ENCODE measurements at places on chromosomes 5 and 9. TPM values are rescaled to one million over a fixed set of nuclear protein-coding genes. Genes with fewer than 3 reads are reported as not detected.
A peak's percentile ranks its signal among the peaks of the same experiment; 100 is the strongest.

Gene FAM221B
- total RNA-seq: not detected

Gene TMEM232
- 1.1 TPM for total RNA-seq

Gene EDIL3
- 7.2 TPM for total RNA-seq

GRCh38 chr5:124453221-124454051, 293.0 kb downstream of the ZNF608 start:
- peak; percentile 88 for DNase-seq
- H3K4me1 ChIP-seq: peaks cover 24% of the 10 kb centered on the region
- H3K4me3 ChIP-seq: no peak overlapping the region
- peak overlapping the region; percentile 85 for H3K27ac ChIP-seq

GRCh38 chr5:126794157-126794828, 17.4 kb downstream of the LMNB1 start:
- DNase-seq: no peak
- H3K27me3 ChIP-seq: no peaks in the 10 kb centered on the region
- H3K36me3 ChIP-seq: no peaks in the 10 kb centered on the region
- H3K27ac ChIP-seq: no peak overlapping the region

GRCh38 chr5:98635656-98636055, 137.8 kb upstream of the RGMB start:
- no peaks in the 10 kb centered on the region for H3K36me3 ChIP-seq
- H3K27ac ChIP-seq: no peak overlapping the region
- no peak overlapping the region for H3K4me3 ChIP-seq
- no peak for DNase-seq
- H3K4me1 ChIP-seq: no peaks in the 10 kb centered on the region

GRCh38 chr5:26054594-26054993, 983.8 kb downstream of the CDH9 start:
- no peak overlapping the region for H3K4me3 ChIP-seq
- H3K27me3 ChIP-seq: no peaks in the 10 kb centered on the region
- H3K4me1 ChIP-seq: no peaks in the 10 kb centered on the region
- H3K36me3 ChIP-seq: no peaks in the 10 kb centered on the region

GRCh38 chr5:80541392-80541791, 28.7 kb downstream of the ANKRD34B start:
- H3K36me3 ChIP-seq: no peaks in the 10 kb centered on the region
- H3K4me1 ChIP-seq: no peaks in the 10 kb centered on the region
- H3K4me3 ChIP-seq: no peak overlapping the region
- no peaks in the 10 kb centered on the region for H3K27me3 ChIP-seq

DNA sequence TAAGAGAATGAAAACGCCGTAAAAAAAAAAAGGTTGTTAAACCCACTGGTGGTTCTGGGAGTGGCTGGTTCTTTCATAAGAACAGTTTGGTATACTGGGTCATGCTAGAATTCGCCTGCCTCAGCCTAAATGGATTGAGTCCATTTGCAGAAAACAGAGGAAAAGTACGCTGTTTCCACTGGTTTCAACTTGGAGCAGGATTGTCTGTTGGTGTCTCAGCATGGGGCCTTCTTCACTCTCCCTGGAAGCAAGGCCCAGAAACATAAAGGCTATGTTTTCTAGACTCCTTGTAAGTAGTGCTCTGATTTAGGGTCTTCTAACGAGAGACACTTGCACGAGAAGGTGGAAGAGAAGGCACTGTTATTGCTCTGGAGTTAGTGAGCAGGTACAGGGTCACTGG, 116.9 kb upstream of the MTAP start:
- H3K36me3 ChIP-seq: no peaks in the 10 kb centered on the region
- DNase-seq: no peak
- peak overlapping the region; percentile 83 for H3K27ac ChIP-seq
- peaks cover 88% of the 10 kb centered on the region for H3K4me1 ChIP-seq
- no peak overlapping the region for H3K4me3 ChIP-seq
- H3K27me3 ChIP-seq: no peaks in the 10 kb centered on the region

- H3K27me3 ChIP-seq: no peaks in the 10 kb centered on the region
- H3K36me3 ChIP-seq: peaks cover 5% of the 10 kb centered on the region
- no peak for DNase-seq
- H3K4me1 ChIP-seq: no peaks in the 10 kb centered on the region
These were observed 73.5 kb downstream of the LNPEP start for GRCh38 chr5:97009212-97009898.

DNA sequence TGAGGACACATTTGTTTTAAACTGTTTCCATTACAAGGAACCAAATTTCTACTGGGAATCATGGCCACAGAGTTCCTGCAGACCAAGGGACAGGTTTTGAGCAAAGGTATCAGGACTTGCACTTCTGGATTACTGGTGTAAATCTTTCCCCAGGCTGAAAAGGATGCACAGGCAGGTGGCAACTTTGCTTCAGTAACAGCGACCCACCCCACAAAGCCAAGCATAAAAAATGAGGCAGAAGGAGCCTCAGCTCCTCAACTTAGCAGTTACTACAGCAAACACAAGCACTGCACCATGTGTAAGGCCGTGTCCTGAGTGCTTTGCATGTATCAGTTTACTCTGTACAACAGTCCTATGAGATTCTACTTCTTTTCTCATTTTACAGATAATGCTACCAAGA, 251.9 kb downstream of the EBF1 start:
- H3K27me3 ChIP-seq: peaks cover 37% of the 10 kb centered on the region
- no peaks in the 10 kb centered on the region for H3K4me1 ChIP-seq
- H3K27ac ChIP-seq: no peak overlapping the region
- no peaks in the 10 kb centered on the region for H3K36me3 ChIP-seq

All from PC-9 (cell line).